T-cell (primary cell): ENCODE measurements at places on chromosomes 5 and 9.
A peak's percentile ranks its signal among the peaks of the same experiment; 100 is the strongest.

DNA sequence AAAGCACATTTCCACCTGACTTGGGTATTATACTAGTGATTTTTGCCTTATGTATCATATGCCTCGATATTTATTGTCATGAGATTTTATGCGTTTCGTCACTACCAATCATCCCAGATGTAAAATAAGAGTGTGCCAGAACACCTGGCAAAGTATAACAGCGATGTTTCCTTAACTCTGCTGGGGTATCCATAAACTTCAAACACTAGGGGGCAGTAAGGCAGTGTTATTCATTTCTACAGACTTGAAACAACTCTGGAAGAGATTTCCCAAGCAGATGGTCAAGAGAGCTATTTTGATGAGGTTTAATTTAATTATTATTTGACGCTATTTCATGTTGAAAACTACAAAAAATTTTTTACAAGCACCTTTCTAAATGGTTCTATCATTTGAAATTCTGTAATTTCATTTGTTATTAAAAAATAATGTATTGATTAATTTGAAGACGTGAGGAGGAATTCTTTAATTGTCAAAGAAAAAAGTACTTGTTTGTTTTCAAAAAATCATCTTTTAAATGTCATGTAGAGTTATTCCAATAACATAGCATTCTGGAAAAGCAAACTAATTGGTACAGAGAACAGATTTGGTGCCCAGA lies 388.5 kb upstream of the CTNND2 start:
- no peak for DNase-seq
- no peak overlapping the region for H3K4me3 ChIP-seq
- no peaks in the 10 kb centered on the region for H3K36me3 ChIP-seq
- H3K27me3 ChIP-seq, result no peaks in the 10 kb centered on the region
- no peaks in the 10 kb centered on the region for H3K4me1 ChIP-seq

GRCh38 chr5:145110834-145111233 lies 724.3 kb downstream of the PRELID2 start:
- H3K4me3 ChIP-seq, result no peak overlapping the region
- H3K4me1 ChIP-seq, result no peaks in the 10 kb centered on the region
- DNase-seq, result no peak
- no peaks in the 10 kb centered on the region for H3K36me3 ChIP-seq

DNA sequence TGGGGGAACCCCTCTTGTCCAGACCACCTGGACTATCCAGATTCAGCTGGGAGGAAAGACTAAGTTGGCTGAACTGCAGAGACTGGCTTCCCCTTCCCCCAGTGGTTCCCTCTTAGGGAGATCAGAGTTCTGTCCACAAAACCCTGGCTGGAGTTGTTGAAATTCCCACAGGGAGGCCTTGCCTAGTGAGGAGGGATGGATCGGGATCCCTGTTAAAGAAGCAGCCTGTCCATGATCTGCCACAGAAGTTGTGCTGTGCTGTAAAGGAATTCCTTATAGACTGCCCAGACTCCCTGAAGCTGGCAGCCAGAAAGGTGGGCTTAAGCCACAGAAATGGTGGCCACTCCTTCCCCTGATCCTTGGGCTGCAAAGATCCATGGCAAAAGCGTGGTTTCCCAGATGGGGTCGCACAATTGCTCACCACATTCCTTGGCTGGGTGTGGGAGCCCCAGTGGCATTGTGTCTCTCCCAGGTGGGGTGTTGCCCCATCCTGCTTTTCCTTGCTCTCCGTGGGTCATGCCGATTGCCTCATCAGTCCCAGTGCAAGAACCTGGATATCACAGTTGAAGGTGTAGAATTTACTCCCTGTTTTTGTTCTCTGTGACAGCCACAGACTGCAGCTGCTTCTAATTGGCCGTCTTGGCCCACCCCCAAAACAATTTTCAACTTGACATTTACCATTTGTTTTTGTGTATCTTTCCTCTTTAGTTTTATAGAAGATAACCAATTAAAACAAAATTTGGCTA lies 342.4 kb downstream of the FGF10 start:
- no peak overlapping the region for H3K4me3 ChIP-seq
- H3K4me1 ChIP-seq, result no peaks in the 10 kb centered on the region
- no peaks in the 10 kb centered on the region for H3K27me3 ChIP-seq
- no peak overlapping the region for H3K27ac ChIP-seq

GRCh38 chr9:14987858-14988257 lies 77.6 kb upstream of the FREM1 start:
- H3K4me3 ChIP-seq, result no peak overlapping the region
- peaks cover 7% of the 10 kb centered on the region for H3K4me1 ChIP-seq
- H3K27ac ChIP-seq, result no peak overlapping the region

DNA sequence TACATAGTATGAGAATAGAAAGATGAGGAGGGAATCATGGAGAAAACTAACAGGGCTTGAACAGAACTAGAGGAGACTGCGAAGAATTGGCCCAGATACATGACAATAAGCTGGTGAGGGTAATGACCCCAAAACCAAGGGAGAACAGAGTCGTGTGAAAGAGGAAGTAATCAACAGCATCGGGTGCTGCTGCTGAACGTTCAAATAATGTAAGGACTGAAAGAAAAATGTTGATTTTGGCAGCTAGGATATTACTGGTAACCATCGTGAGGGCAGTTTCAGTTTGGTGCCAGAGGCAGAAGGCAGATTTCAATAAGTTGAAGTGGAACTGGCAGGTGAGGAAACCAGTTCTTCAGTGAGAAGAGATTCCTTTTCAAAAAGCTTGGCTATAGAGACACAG lies 66.8 kb upstream of the SMC2 start:
- H3K4me3 ChIP-seq, result no peak overlapping the region
- H3K4me1 ChIP-seq, result no peaks in the 10 kb centered on the region
- no peak overlapping the region for H3K27ac ChIP-seq
- no peaks in the 10 kb centered on the region for H3K36me3 ChIP-seq

DNA sequence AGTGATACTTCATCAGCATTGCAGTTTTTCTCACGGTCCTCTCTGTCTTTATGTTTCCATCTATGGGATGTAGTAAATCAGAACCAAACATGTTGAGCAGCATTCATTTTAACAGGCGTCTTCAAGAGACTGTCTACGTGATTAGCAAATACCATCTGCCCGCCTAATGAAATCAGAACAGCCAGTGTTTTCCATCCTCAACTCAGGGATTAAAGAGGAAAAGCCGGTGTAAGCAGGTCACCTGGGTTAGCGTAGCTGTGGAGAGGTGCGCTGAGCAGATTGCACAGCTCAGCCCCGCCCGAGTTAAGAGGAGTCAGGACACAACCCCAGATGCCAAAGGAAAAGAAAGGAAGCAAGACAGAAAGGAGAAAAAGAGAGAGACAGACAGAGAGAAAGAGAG lies 54.3 kb upstream of the ANKRD33B start:
- peaks cover 20% of the 10 kb centered on the region for H3K27me3 ChIP-seq
- DNase-seq, result no peak
- no peaks in the 10 kb centered on the region for H3K36me3 ChIP-seq
- H3K4me1 ChIP-seq, result no peaks in the 10 kb centered on the region
- H3K27ac ChIP-seq, result no peak overlapping the region

DNA sequence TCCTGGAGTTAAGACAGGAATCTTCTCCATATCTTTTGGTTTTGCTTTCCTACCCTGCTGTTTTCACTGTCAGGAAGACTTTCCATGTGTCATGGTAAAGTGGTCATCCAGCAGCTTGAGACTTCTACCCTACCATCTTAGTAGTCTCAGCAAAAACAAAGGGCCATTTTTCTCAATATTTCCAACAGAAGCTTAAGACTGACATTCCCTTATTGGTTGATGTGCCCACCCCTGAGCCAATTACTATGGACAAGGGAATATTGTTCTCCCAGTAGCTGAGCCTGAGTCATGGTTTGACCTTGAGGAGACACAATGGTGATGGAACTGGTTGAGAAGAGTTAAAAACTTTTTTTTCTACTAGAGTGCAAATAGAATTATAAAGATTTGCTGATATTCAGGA lies 105.6 kb downstream of the CSNK1G3 start:
- H3K4me3 ChIP-seq, result no peak overlapping the region
- H3K27ac ChIP-seq, result no peak overlapping the region
- no peaks in the 10 kb centered on the region for H3K4me1 ChIP-seq

DNA sequence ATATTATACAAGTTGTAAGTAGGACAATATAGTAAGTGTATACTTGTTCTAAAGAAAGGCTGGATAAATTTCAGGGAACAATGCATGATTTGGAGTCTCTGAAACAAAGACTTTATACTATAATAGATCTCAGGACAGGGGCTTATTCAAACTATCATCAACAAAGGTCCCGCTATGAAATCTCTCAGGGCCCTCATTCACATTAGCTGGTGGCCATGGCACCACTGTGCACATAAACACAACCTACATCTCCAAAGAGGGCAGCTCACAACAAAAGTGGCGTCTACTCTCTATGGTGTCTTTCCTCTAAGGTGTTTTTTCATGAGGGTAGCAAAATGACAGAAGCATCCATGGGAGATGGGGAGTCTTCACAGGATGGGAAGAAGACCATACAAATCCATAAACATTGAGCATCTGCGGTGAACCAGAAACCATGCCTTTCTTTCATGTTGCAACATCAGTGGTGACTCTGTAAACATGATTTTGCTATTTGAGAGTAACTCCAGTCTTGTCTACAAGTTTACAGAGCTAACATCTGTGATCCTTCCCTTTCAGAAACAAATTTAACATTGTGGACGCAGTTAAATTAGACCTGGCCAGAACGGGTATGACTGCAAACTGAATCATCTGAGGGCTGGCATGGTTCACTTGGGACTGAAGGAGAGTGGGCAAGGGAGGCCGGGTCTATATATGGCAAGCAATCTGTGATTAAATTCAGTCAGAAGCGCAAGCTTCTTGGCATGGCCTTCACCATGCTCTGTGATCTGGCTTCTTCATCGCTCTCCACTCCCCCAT lies 5.5 kb downstream of the TTLL11 start:
- peaks cover 15% of the 10 kb centered on the region for H3K4me1 ChIP-seq
- H3K36me3 ChIP-seq, result no peaks in the 10 kb centered on the region
- H3K27me3 ChIP-seq, result no peaks in the 10 kb centered on the region
- H3K4me3 ChIP-seq, result no peak overlapping the region

GRCh38 chr5:87260604-87261192 lies 7.0 kb upstream of the RASA1 start:
- H3K4me1 ChIP-seq, result no peaks in the 10 kb centered on the region
- H3K4me3 ChIP-seq, result no peak overlapping the region
- DNase-seq, result no peak

DNA sequence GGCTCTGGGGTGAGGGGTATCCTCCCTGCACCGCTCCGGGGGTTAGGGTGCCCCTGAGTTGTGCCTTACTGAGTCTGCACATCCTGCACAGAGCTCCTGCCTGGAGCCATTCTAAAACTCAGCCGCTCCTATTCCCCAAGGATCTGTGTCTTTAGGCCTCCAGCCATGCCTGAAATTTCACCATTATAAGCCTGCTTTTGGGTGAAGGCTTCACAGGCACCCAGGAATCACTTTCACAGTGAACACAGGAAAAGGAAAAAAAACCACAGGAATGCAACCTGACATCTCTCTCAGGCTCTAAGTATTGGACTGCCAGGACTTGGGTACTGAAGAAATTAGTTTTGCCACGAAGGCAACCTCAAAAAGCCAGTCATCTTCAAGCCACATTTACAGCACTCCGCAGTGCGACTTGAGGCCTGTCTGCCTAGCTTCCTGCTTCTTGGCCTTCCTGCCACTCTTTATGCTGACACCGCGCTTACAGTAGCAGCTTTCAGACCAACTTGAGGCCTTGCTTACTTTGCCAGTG lies 30.9 kb downstream of the GALNT10 start:
- no peaks in the 10 kb centered on the region for H3K27me3 ChIP-seq
- H3K4me3 ChIP-seq, result no peak overlapping the region
- peaks cover 9% of the 10 kb centered on the region for H3K4me1 ChIP-seq

DNA sequence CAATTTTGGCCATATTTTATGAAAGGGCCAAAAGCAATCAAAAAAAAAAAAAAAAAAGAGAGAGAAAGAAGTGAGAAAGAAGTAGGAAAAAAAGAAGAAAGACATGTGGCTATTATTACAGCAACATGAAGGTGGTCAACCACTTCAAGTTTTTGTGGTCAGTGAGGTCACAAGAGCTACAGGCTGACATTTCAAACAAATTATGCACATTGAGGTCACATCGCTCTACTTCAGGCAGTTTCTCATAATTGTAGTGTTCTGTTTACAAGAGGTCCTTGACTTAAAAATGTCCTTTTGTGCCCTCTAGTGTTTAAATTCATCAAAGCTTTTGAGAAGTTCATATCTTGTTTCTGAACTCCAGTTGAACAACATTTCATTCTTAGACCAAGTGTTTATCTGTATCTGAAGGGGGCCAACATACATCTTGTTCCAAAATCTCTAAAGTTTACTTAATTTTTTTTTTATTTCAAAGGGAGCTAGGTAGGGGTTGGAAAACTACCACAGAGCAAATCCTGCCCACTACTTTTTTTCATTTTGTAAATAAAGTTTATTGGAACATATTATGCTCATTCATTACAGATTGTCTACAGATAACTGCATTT lies 513.1 kb downstream of the PDE4D start:
- peak; percentile 61 for DNase-seq
- H3K27me3 ChIP-seq, result no peaks in the 10 kb centered on the region
- no peak overlapping the region for H3K4me3 ChIP-seq
- no peaks in the 10 kb centered on the region for H3K36me3 ChIP-seq

- H3K27me3 ChIP-seq, result no peaks in the 10 kb centered on the region
- H3K4me3 ChIP-seq, result no peak overlapping the region
- H3K4me1 ChIP-seq, result peaks cover 11% of the 10 kb centered on the region
Observed at GRCh38 chr5:123786411-123786810, 274.4 kb downstream of the CSNK1G3 start.

DNA sequence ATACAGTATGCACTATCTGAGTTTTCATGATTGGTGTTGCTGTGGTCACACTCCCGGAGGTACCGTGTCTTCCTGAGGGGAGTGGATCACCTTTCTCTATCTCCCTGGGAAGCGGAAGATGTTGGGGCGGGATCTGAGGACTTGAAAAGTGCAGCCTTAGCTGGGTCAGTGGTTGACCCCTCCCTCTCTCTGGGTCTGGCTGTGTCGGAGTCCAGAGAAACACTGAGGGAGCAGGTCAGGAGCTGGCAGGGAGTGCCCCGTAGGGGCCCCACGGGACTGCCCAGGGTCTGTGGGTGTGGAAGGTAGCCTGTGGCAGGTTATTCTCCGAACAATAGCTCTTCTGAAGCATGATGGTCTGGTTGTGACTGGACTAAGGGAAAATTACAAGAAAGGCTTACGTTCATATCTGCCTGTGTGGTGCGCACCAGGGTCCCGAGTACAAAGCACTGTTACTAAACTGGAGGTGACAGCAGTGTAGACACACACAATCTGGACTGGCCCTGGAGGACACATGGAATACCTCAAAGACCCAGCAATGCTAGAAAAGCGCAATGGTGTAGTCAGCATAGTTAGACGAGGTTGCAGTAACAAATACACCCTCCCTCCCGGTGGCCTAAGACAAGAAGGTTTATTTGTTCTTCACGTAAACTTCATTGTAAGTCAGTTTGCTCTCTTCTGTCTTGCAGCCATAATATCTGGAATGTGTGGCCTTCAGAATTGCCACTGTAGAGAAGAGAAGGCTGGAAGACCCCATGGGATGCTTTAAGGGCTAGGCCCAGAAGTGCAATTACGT lies 9.4 kb upstream of the ZFP62 start:
- H3K4me1 ChIP-seq, result no peaks in the 10 kb centered on the region
- no peak for DNase-seq
- H3K27ac ChIP-seq, result no peak overlapping the region
- H3K4me3 ChIP-seq, result no peak overlapping the region
- H3K27me3 ChIP-seq, result peaks cover 4% of the 10 kb centered on the region
